ENCODE measurements at places on chromosomes 5 and 9. TPM values are rescaled to one million over a fixed set of nuclear protein-coding genes. Genes with fewer than 3 reads are reported as not detected.

GRCh38 chr9:94622087-94622800, 17.1 kb downstream of the FBP1 start:
- peaks cover 5% of the 10 kb centered on the region for H3K4me1 ChIP-seq
- no peak overlapping the region for H3K4me3 ChIP-seq
- H3K27ac ChIP-seq, result no peak overlapping the region
- no peaks in the 10 kb centered on the region for H3K36me3 ChIP-seq
- no peak for DNase-seq
- peaks cover 21% of the 10 kb centered on the region for H3K27me3 ChIP-seq

DNA sequence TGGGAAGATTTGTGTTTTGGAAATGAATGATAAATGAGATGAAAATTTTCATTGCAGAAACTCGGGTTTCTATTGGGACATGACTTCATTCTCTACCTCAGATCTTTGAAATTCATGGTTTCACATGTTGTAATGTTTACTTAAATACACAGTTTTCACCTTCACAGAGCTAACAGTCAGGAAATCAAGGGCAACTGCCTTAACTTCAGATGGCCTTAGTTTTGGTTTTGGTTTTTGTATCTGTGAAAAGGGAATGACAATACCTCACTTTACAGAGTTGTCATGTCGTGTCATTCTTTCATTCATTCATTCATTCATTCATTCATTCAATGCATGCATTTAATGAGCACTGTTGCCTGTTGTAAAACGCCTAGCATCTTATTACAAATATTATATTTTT, 41.9 kb downstream of the NIM1K start:
- no peaks in the 10 kb centered on the region for H3K27me3 ChIP-seq
- no peak overlapping the region for H3K27ac ChIP-seq
- DNase-seq, result no peak
- peaks cover 3% of the 10 kb centered on the region for H3K36me3 ChIP-seq
- no peak overlapping the region for H3K4me3 ChIP-seq
- H3K4me1 ChIP-seq, result peaks cover 4% of the 10 kb centered on the region

- H3K4me3 ChIP-seq, result no peak overlapping the region
- H3K36me3 ChIP-seq, result no peaks in the 10 kb centered on the region
- H3K27me3 ChIP-seq, result peaks cover 2% of the 10 kb centered on the region
- H3K27ac ChIP-seq, result no peak overlapping the region
These were observed 395.2 kb downstream of the BNC2 start for GRCh38 chr9:16475257-16475656.

DNA sequence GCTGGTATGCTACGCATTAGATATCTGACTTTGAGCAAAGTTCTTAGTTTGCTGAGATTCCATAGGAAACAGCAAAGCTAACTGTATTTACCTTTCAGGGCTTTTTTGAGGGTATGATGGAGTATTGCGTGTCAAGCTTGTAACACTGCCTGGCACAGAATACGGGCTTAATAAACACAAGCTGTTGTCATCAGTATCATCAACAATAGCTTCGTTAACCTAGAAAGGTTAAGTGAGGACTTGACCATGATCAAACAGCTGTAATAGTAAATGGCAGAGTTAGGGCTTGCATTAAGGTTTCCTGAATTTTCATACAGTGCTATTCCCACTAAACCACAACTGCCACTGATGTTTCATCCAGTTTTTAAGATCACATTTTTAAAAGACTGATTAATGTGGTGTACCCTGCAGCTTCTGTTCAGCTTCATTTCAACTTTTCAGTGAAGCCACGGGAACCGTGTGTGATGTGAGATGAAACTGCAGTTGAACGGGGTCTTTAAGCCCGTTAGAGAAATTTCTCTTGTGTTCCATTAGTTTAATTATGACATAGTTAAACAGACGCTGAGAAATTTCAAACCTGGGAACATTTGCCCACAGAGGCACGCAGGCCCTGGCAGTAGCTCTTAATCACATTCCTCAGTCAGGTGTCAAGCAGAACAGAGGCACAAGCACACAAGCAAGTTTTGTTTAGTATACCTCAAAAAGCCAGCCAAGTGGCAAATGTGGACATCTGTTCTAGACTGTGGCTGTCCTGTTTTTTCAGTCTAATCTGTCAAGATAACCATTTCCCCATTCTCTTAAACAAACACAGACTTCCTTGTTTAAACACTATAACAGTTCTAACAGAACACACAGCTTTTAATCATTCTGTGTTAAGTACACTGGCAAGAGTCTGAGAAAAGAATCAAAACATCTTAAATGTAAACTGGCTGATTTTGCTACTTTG, 147.1 kb downstream of the ZNF608 start:
- H3K27ac ChIP-seq, result no peak overlapping the region
- H3K36me3 ChIP-seq, result no peaks in the 10 kb centered on the region
- peaks cover 2% of the 10 kb centered on the region for H3K27me3 ChIP-seq

DNA sequence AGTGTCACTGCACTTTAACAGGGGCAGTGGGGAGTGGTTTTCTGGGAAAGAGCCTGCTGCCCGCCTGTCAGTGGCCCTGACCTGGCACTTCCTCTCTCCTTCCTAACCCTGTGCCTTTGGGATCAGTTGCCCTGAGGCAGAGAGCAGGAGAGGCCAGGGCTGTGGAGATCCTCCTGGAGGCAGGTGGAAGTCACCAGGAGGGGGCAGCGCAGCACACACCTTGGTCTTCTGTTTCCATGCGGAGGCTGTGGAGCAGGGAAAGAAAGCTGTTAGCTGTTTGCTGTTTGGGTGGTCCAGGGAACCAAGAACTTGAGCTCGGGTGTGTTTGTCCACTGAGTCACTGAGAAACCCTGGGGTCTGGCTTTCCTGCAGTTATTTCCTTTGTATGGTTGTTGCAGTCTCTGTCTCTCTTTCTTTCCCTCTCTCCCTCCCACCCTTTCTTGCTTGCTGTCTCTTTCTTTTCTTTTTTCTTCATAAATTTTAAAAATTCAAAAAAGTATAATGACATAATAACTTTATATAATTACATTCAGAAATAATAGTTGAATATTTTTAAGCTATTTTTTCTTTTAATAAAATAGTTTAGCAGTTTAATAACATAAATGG, 28.1 kb downstream of the NTRK2 start:
- H3K4me1 ChIP-seq, result peaks cover 5% of the 10 kb centered on the region
- no peaks in the 10 kb centered on the region for H3K36me3 ChIP-seq

GRCh38 chr9:85600675-85601263, 141.0 kb downstream of the AGTPBP1 start:
- peaks cover 31% of the 10 kb centered on the region for H3K36me3 ChIP-seq
- H3K27me3 ChIP-seq, result no peaks in the 10 kb centered on the region
- H3K4me3 ChIP-seq, result no peak overlapping the region
- peak; percentile 49 for DNase-seq

GRCh38 chr5:17302106-17302505, 84.7 kb downstream of the BASP1 start:
- H3K36me3 ChIP-seq, result no peaks in the 10 kb centered on the region
- H3K4me3 ChIP-seq, result no peak overlapping the region
- no peak overlapping the region for H3K27ac ChIP-seq
- H3K27me3 ChIP-seq, result no peaks in the 10 kb centered on the region

DNA sequence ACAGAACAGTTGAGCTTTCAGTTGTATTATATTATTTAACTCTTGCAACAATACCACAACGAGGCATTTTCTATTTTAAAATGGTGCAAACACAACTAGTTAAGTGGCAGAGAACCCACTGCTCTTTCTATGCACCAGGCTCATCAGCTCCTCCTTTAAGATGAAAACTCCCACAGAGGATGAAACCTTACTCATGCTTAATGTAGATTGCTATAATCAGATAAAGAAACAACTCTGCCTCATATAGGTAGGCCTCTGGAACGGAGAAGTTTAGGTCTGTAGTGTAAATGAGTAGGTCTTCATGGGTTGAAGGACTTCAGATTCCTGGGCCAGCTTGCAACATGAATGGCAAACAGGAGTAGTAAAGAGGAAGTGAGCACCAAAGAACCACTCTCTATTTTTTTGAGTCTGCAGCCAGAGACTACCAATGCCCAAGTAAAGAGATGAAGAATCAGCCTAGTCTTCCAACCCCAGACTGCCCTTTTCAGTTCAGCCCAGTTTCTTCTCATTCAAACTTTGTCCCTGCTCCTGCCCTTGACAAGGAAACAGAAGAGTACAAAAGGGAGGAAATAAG, 33.9 kb downstream of the HACD4 start:
- H3K36me3 ChIP-seq, result peaks cover 68% of the 10 kb centered on the region
- H3K4me1 ChIP-seq, result peaks cover 23% of the 10 kb centered on the region
- no peak for DNase-seq
- no peak overlapping the region for H3K27ac ChIP-seq
- no peak overlapping the region for H3K4me3 ChIP-seq

DNA sequence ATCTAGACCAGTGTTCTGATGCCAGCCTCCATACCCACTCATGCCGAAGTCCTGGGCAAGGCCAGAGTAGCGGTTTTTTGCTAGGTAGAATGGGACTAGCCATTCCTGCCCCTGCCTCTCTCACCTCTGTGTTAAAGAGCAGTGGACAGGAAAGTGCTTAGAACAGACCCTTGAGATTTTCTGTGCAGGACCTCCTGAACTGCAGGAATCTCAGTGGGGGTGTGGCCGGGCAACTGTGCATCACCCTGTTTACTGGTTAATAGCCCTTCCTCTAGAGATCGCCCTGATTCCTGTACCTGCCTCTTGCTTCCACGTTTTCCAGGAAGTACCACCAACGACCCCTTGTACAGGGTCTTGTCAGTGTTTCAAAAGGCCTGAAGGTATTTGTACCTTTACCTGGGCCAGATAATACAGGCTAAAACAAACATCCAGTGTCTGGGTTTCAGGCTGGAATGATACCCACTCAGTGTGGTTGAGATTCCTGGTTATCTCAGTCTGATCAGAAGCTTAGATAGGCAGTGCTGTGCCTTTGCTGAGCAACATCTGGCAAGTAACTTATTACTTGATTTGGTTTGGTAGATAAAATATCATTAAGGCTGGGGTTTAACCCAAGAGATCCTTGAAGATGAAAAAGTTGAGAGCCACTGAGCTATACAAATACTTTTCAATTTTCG, 65.9 kb downstream of the RGS3 start:
- DNase-seq, result no peak
- no peak overlapping the region for H3K27ac ChIP-seq
- peaks cover 37% of the 10 kb centered on the region for H3K36me3 ChIP-seq
- no peaks in the 10 kb centered on the region for H3K27me3 ChIP-seq
- H3K4me3 ChIP-seq, result no peak overlapping the region

GRCh38 chr9:72362118-72362531, 2.9 kb downstream of the ZFAND5 start:
- H3K36me3 ChIP-seq, result peaks cover 26% of the 10 kb centered on the region
- H3K27me3 ChIP-seq, result no peaks in the 10 kb centered on the region
- H3K4me1 ChIP-seq, result peaks cover 38% of the 10 kb centered on the region
- no peak overlapping the region for H3K27ac ChIP-seq

- H3K36me3 ChIP-seq, result no peaks in the 10 kb centered on the region
- H3K4me1 ChIP-seq, result no peaks in the 10 kb centered on the region
These were observed 181.8 kb upstream of the MEF2C start for GRCh38 chr5:89064736-89065135.

GRCh38 chr5:1446602-1447343, 1.5 kb upstream of the SLC6A3 start:
- no peak overlapping the region for H3K4me3 ChIP-seq
- H3K27ac ChIP-seq, result no peak overlapping the region
- peak; percentile 20 for DNase-seq
- peaks cover 46% of the 10 kb centered on the region for H3K27me3 ChIP-seq
- no peaks in the 10 kb centered on the region for H3K36me3 ChIP-seq

DNA sequence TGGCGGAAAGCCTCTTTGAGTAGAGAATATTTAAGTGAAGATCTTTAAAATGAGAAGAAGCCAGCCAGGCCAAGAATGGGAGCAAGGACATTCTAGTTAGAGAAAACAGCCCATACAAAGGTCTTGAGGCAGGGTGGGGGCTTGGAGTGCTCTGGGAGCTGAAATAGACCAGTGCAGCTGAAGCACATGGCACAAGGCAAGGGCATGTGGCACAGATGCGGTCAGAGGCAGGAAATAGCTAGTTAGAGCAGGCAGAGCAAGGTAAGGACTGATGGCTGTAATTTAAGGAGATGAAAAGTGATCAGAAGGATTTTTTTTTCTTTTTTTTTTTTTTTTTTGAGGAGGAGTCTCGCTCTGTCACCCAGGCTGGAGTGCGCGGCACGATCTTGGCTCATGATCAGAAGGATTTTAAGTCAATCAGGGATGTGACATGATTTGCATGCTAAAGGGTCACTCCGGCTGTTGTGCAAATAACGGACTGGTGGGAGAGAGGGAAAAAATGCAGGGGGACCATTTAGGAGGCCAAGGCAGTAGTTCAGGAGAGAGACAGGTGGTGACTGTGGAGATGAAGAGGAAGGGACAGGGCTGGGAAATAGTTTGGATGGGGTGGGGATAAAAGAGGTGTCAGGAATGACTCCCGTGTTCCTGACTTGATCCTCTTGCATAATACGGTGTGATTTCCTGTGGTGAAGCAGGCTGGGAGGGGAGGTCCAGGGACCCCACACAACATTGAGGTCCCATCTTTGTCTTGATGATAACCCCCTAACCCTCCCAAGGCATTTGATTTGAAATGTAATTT, 207.6 kb downstream of the HSPA4 start:
- no peak overlapping the region for H3K4me3 ChIP-seq
- DNase-seq, result no peak
- no peaks in the 10 kb centered on the region for H3K36me3 ChIP-seq
- peaks cover 14% of the 10 kb centered on the region for H3K4me1 ChIP-seq

GRCh38 chr5:7398596-7399280, 2.8 kb downstream of the ADCY2 start:
- no peaks in the 10 kb centered on the region for H3K36me3 ChIP-seq
- no peak overlapping the region for H3K4me3 ChIP-seq
- peaks cover 3% of the 10 kb centered on the region for H3K4me1 ChIP-seq
- peaks cover 30% of the 10 kb centered on the region for H3K27me3 ChIP-seq

- DNase-seq, result no peak
- H3K4me1 ChIP-seq, result peaks cover under 1% of the 10 kb centered on the region
- H3K27me3 ChIP-seq, result no peaks in the 10 kb centered on the region
- no peak overlapping the region for H3K27ac ChIP-seq
These were observed 194.0 kb downstream of the RFX3 start for GRCh38 chr9:3331801-3332200.

- H3K27me3 ChIP-seq, result no peaks in the 10 kb centered on the region
- no peak for DNase-seq
- no peaks in the 10 kb centered on the region for H3K4me1 ChIP-seq
- no peak overlapping the region for H3K27ac ChIP-seq
These were observed 1408.3 kb downstream of the EFNA5 start for GRCh38 chr5:106262395-106262794.

GRCh38 chr9:119026120-119026519, 343.1 kb downstream of the BRINP1 start:
- H3K27ac ChIP-seq, result no peak overlapping the region
- DNase-seq, result no peak
- no peaks in the 10 kb centered on the region for H3K27me3 ChIP-seq
- no peaks in the 10 kb centered on the region for H3K4me1 ChIP-seq
- no peak overlapping the region for H3K4me3 ChIP-seq

GRCh38 chr5:6403416-6403815, 25.1 kb upstream of the MED10 start:
- no peak for DNase-seq
- no peaks in the 10 kb centered on the region for H3K36me3 ChIP-seq
- H3K4me3 ChIP-seq, result no peak overlapping the region
- H3K4me1 ChIP-seq, result no peaks in the 10 kb centered on the region
- no peak overlapping the region for H3K27ac ChIP-seq

GRCh38 chr9:14314424-14314928, 535 bp upstream of the NFIB start:
- H3K27me3 ChIP-seq, result peaks cover 67% of the 10 kb centered on the region
- no peak for DNase-seq
- peak overlapping the region; percentile 78 for H3K4me3 ChIP-seq

- no peak overlapping the region for H3K4me3 ChIP-seq
- no peaks in the 10 kb centered on the region for H3K4me1 ChIP-seq
- no peaks in the 10 kb centered on the region for H3K27me3 ChIP-seq
- DNase-seq, result no peak
- no peaks in the 10 kb centered on the region for H3K36me3 ChIP-seq
These were observed 48.3 kb upstream of the TESK1 start for GRCh38 chr9:35556776-35557175.

The IL7R gene
- total RNA-seq, result 891 TPM

The CDX1 gene
- total RNA-seq, result not detected

The PDE4D gene
- 67.1 TPM for total RNA-seq

The CFAP90 gene
- not detected for total RNA-seq

The GDA gene
- total RNA-seq, result not detected

The PDLIM4 gene
- total RNA-seq, result not detected

Data from activated naive CD8-positive, alpha-beta T cell treated with anti-CD3 and anti-CD28 coated beads, Interleukin-2, amount 10 ng/mL, durations not matched to agents 7 days and 5 days (primary cell).